Stimulated activated CD8-positive, alpha-beta memory T cell treated with anti-CD3 and anti-CD28 coated beads, Interleukin-2, amount 100 ng/mL, for 48 hours (primary cell): ENCODE measurements at places on chromosomes 5 and 9.

DNA sequence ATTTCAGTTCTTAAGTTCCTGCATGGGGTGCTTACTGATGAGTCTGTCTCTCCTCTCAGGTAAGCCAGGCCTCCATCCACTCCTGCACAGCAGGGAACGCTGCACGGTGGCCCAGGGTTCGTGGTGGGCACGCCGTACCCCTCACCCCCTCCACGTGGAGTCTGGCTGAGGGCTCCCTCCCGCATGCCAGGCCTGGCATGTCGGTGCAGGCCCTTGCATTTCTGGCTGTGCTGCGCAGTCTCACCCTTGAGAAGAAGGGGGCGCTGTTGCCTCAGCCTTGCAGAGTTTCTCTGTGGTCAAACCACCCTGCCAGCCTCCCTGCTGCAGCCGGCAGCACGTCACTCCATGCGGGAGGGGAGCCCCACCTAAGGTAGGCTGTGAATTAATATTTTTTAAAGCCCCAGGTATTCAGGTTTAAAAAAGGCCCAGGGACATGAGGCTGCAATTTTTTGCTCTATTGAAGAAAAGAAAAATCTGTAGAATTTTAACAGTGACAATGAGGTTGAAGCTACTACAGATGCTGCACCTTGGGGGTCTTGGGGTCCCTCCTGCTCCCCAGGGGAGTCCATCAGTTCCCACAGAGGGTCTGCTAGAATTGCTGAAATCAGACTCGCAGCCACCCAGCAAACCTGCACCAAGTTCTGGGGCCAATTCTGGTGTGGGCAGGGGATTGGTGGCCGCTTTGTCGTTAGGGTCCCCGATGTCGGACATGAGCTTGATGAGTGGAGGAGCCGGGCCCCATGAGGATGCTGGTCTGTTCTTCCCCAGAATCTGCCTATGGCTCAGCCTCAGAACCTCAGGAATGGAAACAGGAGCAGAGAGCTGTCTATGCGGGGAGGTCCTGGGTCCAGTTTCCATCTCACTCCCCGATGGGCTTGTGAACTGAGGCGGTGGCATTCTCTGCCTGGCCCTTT is 52.6 kb downstream of the TENT4A start:
- peak; percentile 40 for DNase-seq

DNA sequence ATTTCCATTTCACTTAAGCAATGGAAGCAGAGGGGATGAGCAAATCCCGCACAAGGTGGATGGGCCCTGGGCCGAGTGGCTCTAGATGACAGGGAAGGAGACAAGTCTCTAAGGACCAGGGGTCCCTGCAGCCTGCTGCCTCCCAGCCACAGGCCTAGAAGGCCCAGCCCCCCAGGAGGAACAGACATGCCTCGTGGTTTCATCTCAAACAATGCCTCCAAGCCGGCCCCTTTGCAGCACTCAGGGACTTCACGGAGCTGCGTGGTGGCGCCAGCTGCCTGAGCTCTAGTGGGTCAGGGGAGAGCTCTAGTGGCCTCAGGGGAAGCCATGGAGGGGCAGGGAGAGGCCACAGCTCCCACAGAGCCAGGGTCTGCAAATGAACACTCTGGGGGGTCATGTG is 48.8 kb downstream of the HABP4 start:
- DNase-seq = no peak

DNA sequence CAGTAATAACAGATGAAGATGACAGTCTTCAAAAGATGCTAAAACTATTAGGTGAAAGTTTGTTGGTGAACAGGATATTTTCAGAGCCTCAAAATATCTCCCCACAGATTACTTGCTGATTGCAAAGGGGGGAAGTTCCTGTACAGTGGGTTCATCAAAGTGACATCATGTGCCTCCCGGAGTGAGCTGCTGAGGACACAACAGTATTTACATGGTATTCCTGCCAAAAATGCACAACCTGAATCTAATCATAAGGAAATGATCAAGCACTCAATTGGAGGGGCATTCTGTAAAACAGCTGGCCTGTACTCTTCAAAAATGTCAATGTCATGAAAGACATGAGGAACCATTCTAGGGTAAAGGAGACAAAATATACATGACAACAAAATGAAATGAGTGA is 18.9 kb upstream of the GLIS3 start:
- no peak for DNase-seq

- no peak for DNase-seq
Observed at GRCh38 chr9:7153566-7153965, 395.8 kb downstream of the KDM4C start.

DNA sequence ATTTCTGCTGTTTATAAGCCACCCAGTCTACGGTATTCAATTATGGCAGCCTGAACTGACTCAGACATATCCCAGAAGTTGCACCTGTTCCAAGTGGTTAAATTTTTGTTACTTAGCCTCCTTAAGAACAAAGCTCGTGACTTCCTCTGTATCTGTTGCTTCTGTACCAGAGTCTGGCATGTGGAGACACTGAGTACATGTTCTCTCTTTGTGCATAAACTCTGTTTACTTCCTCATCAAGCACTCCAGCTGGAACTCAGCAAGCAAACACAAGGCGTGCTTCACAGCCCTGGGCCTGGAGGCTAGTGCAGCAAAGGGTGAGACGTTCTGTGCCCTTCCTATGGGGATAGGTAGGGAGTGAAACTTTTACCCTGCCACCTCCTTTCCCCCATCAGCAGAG is 19.0 kb downstream of the C9orf152 start:
- DNase-seq = no peak

DNA sequence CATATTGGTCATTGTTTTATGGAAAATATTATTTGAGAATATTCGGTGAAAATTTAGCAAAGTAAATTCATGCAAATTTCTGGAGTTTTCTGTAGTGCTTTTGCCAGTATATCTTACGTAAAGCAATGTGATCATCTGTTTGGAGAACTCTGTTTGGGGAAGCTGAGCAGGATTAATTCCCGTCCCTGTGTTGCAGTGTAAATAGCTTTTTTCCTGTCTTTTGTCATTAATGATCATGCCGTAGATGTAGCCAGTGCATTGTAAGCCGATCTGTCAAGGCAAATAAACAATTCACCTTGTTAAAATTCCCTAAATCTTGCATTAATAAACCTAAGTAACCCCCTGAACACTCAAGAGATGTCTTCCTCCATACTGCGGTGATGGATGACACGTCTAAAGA is 39.2 kb downstream of the PPIC start:
- no peak for DNase-seq

- DNase-seq = no peak
Observed at GRCh38 chr5:177620560-177620959, 20.6 kb downstream of the B4GALT7 start.

- DNase-seq = no peak
Observed at GRCh38 chr5:81268521-81269196, 32.7 kb upstream of the ZCCHC9 start.

GRCh38 chr5:59356813-59357380 is 536.6 kb downstream of the PDE4D start:
- no peak for DNase-seq

DNA sequence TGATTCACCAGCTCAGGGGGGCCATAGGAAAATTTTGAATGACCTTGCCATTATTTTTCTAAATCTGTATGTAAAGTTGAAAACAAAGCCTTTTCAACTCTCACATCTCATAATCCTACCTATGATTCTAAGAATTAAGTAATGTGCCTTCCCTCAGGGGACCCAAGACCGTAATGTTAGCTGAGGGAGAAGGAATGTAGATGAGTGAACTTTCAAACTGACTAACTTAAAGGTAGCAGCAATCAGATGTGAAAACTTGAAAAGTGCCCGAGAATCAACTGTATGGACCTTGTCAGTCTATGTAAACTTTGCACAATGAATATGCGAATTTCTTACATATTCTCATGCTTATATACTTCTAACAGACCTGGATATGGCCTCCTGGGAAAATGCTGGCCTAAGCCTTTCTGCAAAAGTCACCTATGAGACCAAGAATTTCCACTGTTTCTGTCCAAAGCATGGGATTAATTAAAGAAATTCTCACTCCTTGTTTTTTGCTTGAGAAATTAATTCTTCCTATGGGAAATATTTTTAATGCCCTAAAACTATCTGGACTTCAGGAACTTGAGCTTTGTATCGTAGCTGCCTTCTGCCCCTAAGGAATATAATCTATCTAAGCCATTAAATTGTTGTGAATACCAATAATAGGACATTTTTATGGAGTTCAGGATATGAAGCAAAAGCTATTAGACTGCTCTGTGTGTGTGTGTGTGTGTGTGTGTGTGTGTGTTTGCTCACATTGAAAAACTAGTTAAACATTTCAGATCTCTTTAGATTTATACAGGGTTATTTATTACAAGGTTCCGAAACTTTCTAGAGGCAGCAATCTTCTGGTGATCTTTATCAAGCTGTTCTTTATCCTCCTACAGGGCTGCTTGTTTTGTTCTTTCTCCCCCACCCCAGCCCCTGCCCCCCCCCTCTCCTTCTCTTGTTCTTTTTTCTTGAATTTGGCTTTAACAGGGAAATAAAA is 169.1 kb upstream of the CLINT1 start:
- no peak for DNase-seq

DNA sequence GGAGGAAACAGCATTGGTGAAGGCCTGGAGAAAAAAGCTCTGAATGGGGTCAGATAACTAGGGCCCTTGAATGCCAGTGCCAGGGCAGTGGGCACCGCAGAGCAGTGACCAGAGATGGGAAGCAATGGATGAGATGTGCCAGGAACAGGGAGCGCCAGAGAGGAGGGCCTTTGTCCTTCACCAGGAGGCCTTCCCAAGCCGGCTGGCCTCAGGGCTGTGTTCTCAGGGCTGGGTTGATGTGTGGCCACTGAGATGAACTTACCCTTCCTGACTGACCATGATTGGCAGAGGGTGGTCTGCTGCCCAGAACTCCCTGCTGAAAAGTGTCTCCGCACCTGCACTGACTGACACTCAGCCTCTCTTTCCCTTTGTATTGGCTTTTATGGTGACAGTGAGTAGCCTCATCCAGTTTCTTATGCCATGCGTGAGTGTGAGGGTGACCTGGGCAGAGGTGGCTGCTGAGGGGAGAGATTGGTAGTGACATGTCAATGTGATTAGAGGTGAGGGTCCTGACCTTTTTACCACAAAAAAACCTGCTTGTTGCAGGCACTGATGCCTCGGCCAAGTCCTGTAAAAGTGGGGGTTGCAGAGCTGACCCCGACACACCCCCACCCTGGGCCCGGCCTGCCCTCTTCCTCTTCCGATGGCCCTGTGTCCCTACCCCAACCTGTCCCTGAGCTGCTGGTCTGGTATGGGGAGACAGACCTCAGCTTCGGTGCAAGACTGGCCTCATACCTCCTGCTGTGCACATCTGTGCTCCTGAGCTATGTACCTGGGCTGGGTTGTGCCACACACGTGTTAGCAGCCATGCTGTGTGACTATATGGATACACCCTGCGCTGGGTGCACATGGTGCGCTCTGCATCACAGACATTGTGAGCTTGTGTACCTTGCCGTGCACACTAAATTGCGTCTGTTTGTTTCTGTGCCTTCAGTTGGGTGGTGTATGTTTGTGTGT is 57.1 kb upstream of the PSD2 start:
- no peak for DNase-seq

- DNase-seq = no peak
Observed at GRCh38 chr5:155897761-155898160, 429.2 kb upstream of the SGCD start.

GRCh38 chr9:112852741-112853504 is 37.8 kb downstream of the SLC46A2 start:
- no peak for DNase-seq

- no peak for DNase-seq
Observed at GRCh38 chr5:180082633-180083420, 11.3 kb upstream of the RNF130 start.

- no peak for DNase-seq
Observed at GRCh38 chr5:115555084-115555633, 10.6 kb upstream of the FEM1C start.

DNA sequence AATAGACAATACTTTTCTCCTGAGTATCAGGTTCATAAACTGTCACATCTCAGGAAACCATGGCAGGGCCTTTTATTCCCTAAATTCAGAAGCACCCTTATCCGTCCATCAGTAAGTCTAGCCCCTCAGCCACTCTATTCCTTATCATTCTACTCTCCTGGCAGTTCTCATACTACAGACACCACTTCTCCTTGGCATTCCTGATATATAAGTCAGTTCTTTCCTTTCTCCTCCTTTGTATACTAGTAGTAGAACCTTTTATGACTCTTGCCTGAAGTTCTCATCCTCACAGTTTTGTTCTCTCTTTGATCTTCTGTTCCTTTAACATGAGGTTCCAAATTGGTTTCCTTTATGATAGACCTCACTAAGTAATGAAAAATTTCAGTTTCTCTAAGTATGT is 29.3 kb downstream of the GRAMD2B start:
- no peak for DNase-seq

GRCh38 chr5:64883912-64884311 is 115.2 kb downstream of the CWC27 start:
- DNase-seq = no peak

- no peak for DNase-seq
Observed at GRCh38 chr9:2413160-2413805, 208.3 kb upstream of the VLDLR start.

- no peak for DNase-seq
Observed at GRCh38 chr5:44402084-44402483, 12.9 kb upstream of the FGF10 start.

GRCh38 chr9:37386988-37387387 is 35.5 kb upstream of the GRHPR start:
- no peak for DNase-seq

GRCh38 chr9:89701221-89701798 is 96.5 kb downstream of the GADD45G start:
- DNase-seq = peak; percentile 62

GRCh38 chr5:167226386-167226785 is 1065.1 kb upstream of the WWC1 start:
- DNase-seq = no peak

- DNase-seq = no peak
Observed at GRCh38 chr5:151005187-151005949, 15.0 kb upstream of the GPX3 start.

DNA sequence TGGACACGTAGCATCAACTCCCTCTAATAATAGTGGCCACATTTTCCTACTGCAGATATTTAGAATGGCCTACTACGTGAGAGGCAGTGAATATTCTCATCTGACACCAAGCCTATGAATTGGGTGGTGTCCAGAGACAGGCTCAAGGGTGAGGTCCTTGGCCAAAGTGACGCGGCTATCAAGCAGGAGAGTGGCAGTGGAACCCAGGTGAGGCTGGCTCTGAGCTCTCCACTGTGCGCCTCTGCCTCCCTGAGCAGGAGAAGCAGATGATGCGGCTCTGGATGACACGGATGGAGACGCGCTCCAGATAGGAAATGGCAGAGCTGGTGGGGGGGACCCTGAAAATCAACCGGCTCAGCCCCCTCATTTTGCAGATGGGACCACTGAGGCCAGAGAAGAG is 69.7 kb downstream of the CFAP77 start:
- no peak for DNase-seq

GRCh38 chr9:109880276-109881169 is 100.5 kb downstream of the PALM2AKAP2 start:
- DNase-seq = no peak
